Type B pancreatic cell (in vitro differentiated cells): ENCODE measurements at places on chromosomes 3 and 15. TPM values are rescaled to one million over a fixed set of nuclear protein-coding genes. Genes with fewer than 3 reads are reported as not detected.

Gene RETNLB
- 1.1 TPM in 1 of 2 replicates, not detected in the other for total RNA-seq

Gene TM4SF18
- 0.33 TPM in 1 of 2 replicates, not detected in the other for total RNA-seq

DNA sequence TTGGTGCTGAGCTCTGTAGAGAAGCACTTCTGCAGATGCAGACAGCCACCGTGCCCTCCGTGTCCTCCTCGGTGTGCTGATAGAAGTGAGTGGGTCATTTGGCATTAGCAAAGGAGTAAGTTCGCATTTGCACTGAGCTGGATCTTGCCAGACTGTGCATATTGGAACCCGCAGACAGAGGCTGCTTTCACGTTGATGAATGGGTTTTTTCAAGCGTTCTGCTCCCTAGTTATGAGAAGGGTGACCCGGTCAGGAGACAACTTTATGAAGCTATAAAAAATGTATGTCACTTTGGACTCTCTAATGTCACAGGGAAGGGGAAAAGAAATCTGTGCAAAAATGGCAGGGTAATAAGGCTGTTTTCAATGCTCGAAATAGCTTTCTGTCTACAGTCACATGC lies 739.4 kb downstream of the MCTP2 start:
- no peak for DNase-seq

DNA sequence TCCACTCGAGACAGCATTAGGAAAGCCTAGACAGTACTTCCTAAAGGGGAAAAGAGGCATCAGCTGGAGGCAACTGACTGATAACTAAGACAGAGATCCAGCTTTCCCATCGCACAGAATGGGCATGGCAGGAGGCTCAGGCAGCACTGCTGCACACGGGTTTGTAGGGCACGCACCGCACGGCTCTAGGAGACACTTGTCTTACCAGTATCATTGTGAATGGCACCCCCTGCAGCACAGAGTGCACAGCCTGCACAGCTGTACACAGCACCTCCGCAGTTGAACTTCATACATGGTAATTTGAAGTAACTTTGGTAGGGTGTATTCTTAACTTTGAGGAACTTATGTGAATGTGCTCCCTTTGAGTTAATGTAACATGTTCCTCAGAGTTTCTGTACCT lies 281.6 kb downstream of the PLCL2 start:
- no peak for DNase-seq

- DNase-seq = no peak
These were observed 1298.5 kb downstream of the ROBO2 start for GRCh38 chr3:78338405-78338804.

DNA sequence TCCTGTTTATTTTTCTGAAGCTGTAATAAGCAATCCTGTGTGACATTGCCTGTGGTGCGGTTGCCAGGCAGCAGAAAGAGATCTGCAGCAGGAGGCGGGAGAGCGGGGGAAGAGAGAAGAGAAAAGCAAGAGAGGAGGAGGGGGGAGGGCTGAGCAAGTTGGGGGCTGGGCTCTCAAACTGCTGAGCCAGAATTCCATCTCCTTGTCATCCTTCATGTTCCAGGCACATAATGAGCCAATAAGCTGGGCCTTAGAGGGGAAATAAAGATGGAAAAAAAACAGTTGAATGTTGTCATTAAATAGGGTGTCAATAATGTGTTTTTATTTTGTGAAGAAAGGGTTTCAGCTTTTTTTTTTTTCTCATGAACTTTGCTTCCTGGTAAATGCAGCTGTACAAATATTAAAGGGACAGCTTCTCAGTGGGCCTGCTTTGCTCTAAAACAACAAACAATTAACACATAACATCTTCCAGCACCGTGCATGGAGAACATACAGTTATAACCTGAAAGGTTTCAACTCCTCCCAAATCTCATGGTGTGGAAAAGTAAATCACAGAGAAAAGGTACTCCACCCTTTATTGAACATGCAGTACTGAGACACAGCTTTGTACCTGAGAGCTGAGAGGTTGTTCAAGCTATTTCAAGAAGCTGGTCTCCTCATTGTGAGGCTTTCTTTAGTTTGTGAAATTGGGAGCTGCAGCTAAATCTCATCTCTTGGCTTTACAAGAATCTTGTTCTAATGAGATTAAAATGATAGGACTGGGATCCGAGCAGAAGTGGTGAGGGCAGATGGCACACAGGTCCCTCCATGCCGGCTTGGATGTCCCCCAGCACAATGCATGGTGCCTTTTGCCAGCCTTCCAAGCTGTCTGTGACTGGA lies 451.1 kb upstream of the KCNMB2 start:
- DNase-seq = peak; percentile 75

- DNase-seq = no peak
These were observed 60.4 kb upstream of the CA12 start for GRCh38 chr15:63442080-63442479.

DNA sequence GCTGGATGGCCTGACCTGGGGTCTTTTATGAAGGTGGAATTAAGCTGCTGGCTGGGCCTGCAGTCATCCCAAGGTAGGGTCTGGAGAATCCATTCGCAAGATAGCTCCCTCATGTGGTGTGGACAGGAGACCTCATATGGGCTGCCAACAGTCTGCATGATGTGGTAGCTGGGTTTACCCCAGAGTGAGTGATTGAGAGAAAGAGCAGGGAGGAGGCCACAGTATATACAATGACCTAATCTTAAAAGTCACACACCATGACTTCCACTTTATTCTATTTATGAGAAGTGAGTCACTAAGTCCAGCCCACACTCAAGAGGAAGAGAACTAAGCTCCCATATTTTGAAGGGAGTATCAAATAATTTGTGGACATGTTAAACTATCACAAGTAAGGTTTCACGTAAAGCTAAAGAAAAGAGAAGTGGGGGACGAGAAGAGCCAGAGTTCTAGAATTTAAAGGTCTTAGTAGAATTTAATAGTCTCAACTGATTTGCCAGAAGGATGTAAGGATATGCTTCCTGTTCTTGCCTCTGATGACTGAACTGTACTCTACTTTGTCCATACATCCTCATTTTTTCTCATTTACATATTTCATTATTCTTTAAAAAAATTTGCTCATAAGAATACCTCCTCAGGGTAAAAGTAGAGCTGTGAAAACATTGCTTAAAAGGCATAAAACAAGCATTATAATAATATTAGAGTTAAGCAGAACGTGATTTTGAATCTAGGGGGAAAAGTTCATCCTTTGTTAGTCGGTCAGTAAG lies 184.4 kb downstream of the PEX5L start:
- no peak for DNase-seq

GRCh38 chr3:127172781-127173515 lies 20.0 kb upstream of the PRR23E start:
- DNase-seq = no peak

DNA sequence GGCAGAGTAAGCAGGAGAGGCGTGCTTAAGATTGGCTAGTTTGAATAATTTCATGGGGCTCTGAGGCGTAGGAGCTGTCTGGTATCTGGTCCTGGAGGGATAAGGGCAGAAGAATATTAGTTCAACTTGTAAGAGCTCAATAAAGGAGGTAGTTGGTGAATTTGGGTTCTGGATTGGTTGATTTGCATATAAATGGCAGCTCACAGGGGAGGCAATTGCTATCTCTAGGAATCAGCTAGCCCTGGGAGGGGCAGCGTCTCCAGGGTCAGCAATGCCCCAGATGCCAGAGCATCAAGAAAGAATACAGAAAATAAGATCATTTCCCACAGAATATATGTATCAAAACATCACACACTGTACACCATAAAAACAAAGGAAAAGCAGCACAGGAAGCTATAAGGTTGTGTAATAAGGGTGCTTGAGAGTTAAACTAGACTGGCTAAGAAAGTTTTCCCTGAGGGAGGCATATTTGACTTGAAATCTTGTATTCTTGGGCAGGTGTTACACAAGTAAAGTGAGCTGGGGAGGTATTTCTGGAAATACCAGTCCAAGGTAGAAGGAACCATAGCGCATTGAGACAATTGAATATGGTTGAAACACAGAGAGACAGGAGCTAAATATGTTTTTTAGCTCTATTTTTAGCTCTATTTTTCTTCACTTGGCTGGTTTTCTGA lies 6.1 kb downstream of the MOBP start:
- DNase-seq = no peak
